ENCODE measurements at places on chromosomes 3 and 15.

DNA sequence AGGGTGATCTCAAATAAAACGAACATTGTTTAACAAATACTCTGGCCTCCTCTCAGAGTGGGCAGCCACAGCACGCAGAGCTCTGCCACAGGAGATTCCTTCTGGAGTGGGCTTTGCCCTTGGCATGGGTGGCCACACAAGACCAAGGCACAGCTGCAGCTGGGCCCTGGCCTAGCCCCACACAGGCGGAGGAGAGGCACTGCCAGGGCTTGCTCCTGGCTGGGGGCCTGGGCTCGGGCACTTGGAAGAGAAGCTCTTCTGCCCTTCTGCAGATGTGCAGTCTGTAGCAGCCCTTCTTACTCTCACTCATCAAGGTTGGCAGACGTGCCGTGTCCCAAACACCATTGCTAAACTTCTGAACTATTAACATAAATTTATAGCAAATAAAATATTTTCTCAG is 67.2 kb downstream of the CRTC3 start:
- DNase-seq = no peak

- DNase-seq = peak; percentile 6
Measured at GRCh38 chr3:44439499-44440295, 37.8 kb downstream of the ZNF445 start.

- DNase-seq = no peak
Measured at GRCh38 chr3:34357461-34357860, 559.0 kb downstream of the PDCD6IP start.

GRCh38 chr3:131995891-131996290 is 38.9 kb downstream of the CPNE4 start:
- no peak for DNase-seq

GRCh38 chr15:29776859-29777258 is 45.4 kb downstream of the TJP1 start:
- DNase-seq = no peak

DNA sequence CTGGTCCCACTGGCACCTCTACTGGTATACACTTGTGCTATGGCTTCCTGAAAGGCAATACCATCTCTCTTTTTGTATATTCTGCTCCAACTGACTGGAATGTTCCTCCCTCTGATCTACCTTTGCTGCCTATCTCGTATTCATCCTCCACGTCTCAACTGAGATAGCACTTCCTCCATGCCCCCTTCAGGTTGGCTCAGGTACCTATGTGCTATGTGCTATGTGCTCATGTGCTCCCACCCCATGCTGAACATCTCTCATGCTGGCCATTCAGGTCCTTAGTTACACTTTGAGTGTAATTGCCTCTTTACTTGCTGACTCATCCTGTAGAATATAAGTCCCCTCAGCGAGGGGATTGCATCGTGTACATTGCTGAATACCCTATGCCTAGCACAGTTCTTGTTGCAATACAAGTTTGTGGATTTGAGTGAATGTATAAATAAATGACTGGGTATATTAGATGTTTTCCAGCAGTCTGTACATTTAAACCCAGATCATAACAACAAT is 156.9 kb downstream of the SOX2 start:
- DNase-seq = no peak

DNA sequence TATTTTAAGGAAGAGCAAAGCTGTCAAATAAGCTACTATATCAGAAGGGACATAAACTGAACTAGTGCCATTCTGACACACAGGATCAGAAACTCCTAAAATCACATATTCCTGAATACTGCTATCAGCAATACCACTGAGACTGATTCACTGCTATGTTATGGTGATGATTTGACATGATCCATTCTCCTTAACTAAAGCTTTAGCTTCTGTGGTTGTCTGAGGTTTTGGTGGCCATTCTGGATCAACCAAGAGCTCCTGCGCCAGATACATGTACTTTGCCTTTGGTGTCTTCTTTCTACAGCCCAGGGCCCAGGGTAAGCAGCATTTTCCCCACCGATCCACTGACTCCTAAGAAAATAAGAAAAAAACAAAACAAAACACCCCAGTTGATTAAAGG is 6.7 kb upstream of the GP5 start:
- DNase-seq = no peak

GRCh38 chr3:173221010-173221409 is 80.0 kb upstream of the SPATA16 start:
- no peak for DNase-seq

GRCh38 chr3:149402481-149402880 is 25.0 kb upstream of the TM4SF1 start:
- no peak for DNase-seq

DNA sequence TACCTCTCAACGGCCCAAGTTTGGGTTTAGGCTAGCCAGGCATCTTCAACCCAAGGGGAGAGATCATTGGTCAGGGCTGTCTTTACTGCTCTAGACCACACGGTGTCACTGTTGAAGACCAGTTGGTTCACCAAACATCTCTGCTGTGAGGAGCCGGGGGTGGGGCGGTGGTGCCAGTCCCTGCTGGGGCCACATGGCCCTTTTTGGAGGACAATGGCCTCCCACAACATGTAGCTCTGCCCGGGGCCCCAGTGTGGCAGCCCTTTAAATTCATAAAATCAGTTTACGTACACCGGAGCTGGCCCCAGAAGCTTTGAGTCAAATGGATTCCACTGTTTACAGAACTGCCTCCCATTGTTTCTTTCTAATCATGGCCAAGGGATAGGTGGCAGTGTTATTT is 19.1 kb upstream of the TM4SF18 start:
- peak; percentile 1 for DNase-seq

All from stimulated activated CD8-positive, alpha-beta memory T cell treated with anti-CD3 and anti-CD28 coated beads, Interleukin-4, amount 100 ng/mL, for 4 hours (primary cell).